MG63 (cell line): ENCODE measurements at places on chromosomes 1 and 21. TPM values are rescaled to one million over a fixed set of nuclear protein-coding genes. Genes with fewer than 3 reads are reported as not detected.

Gene CDKN2C
- 80.5 and 107 TPM in 2 replicates for total RNA-seq

DNA sequence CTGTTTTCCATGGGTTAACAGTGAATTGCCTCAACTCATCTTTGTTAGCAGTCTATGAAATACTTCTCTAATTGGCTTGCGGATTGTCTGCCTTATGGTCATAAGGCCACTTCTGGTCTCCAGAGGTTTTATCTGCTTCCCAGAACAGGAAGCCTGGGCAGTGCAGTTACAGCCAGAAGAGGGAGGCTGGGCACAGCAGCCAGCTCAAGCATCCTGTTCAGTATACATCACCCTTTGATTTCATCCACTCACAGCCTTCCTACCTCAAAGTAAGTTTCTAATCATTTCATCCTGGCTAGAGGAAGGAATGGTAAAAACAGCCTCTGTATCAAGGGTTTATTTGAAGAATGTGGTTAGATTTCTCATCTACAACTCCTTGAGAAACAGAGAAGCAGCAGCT, 311.5 kb upstream of the DEPDC1 start:
- no peak for DNase-seq

Gene TRIM67
- not detected in 2 replicates for total RNA-seq

Gene TFF2
- total RNA-seq: not detected in 2 replicates

DNA sequence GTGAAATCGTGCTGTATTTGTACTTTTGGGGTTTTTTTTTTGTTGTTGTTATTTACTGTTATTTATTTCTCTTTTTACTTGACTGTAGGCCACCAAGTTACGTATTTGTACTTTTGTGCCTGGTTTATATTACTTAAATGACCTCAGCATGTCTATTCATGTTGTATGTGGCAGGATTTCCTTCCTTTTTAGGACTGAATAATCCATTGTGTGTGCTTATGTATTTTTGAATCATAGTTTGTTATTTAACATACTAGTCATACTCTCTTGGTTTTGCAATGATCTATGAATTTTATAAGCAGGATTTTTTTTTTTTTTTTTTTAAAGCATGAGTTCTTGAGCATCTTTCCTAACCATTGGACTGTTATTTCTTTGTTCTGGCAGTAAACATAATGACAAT, 51.2 kb downstream of the RNF2 start:
- DNase-seq: no peak

Gene OR10K1
- total RNA-seq: not detected in 2 replicates

DNA sequence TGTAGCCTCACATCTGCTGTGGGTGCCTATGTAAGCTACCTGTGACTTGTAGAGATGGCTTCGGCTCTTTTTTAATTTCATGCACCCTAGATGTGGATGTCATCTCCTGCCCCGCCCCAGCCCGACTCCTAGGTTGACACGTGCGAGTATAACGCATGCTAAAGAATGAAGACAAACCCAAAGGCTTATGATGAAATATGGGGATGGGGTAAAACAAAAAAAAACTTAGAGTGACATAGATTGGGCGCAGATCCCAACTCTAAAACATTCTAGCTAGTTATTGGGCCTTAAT, 613 bp upstream of the ERO1B start:
- no peak for DNase-seq

DNA sequence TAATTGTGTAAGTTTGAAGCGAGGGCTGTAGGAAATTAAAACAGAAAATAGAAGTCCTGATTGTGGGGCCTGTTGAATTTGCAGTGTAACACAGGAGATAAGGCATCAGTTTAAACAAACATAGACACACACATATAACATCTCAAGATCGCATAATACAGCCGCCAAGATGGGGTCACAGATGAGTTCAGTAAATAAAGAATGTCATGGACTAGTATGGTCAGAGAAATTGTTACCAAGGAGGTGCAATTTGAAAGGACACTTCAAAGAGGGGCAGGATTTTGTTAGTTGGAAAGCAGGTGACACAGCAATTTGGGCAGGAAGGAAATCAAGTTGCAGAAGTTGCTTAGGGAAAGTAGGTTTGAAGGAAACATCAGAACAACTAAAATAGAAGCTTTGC, 450.0 kb downstream of the USP25 start:
- no peak for DNase-seq

- no peak for DNase-seq
Observed at GRCh38 chr1:53946252-53947171, at the start of gene LRRC42. Gene LRRC42 (plus strand): TSS chr1:53946350. CDS start chr1:53952000, 5,650 bp downstream.

Gene OPRD1
- under 0.01 and 0.05 TPM in 2 replicates for total RNA-seq

Gene MCOLN3
- total RNA-seq: 0.35 and 0.82 TPM in 2 replicates

DNA sequence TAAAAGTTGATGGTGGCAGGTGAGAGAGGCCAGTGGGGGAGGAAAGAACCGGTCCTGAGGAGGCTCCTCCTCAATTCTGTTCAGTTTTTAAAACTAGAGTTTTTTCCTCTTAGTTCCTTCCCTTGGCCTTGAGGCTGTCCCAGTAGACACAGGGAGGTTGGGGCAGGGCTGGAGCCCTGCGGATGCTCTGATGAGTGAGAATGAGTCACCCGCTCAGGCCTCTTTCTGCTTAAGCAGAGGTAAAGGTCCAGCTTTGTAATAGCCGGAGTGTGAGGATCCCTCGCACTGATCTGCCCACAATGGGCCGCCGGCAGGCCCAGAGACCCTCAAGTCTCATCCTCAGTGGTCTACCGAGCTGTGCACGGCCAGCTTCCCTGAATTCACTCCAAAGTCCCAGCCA, 49.6 kb upstream of the IRF2BP2 start:
- peak; percentile 90 for DNase-seq

DNA sequence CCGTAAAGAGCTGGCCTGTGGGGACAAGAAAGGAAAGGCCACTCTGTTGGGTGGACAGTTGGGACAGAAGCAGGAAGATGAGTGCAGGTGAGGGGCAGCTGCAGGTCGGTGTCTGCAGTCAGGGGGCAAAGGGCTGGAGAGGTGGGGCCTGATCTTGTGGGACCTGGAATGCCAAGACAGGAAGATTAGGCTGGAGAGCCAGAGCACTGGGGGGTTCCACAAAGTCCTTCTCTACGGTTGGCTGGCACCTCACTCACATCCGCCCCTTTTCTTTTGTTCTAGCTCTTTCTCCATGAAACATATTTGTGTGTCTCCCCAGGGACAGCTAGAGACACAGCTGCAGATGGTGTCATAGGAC, 404.1 kb downstream of the PTPRU start:
- no peak for DNase-seq
